Renal cortical epithelial cell (primary cell): ENCODE measurements at places on chromosomes 12 and 14. TPM values are rescaled to one million over a fixed set of nuclear protein-coding genes. Genes with fewer than 3 reads are reported as not detected.

MYF6 gene
- total RNA-seq = 0.52 TPM in 1 of 2 replicates, not detected in the other

GRCh38 chr12:131827961-131828534 lies at the start of gene MMP17:
Gene MMP17 (plus strand): TSS chr12:131828393. CDS start chr12:131828495, 102 bp downstream.
- no peak for DNase-seq

DNA sequence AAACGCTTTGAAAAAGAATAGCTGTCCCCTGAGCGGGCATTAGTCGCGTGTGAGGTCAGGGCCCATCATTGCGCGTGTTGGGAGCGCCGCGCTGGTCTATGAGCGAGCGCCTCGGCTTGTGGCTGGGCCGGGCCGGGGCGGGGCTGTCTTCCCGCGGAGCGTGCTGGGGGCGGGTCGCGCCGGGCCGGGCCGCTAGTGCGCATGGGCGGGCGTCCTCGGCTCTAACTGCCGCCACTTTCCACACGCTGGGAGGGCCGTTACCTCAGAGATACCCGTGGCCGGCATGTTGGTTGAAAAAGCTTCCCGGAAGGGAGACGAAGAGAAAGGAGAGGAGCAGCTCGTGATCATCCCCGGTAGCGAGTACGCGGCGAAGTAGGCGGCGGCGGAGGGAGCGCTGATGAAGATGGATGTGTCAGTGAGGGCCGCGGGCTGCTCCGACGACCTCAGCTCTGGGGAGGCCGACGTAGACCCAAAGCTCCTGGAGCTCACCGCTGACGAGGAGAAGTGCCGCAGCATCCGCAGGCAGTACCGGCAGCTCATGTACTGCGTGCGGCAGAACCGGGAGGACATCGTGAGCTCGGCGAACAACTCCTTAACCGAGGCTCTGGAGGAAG lies at the start of gene EID3:
TSS of gene EID3 (plus strand) at position 202 of the 614 bp plus-strand sequence. CDS start at position 398, 196 bp downstream.
- DNase-seq = no peak

- peak; percentile 31 for DNase-seq
Measured at GRCh38 chr12:62767946-62768345, 167.0 kb downstream of the PPM1H start.

GRCh38 chr12:13390381-13390861 lies 193.9 kb downstream of the EMP1 start:
- DNase-seq = peak; percentile 98

GRCh38 chr14:105351920-105352851 lies 37.6 kb downstream of the PACS2 start:
- DNase-seq = peak; percentile 88

DNA sequence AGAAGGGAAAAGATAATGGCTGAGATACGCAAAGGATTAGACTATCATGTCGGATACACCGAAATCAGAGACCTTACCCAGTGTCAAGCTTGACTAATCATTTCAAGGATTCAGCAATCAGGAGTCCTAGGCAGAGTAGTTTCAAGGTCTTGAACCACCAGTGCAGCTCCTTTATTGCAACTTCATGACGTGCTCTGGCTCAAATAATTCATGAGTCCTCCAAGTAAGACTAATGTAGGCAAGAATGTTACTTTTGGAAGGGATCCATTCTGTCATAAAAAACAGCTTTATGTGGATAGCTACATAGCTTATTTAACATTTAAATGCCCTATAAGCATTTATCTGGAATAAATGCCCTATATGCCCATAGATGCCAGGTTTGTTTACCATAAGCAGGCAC lies 123.2 kb downstream of the LMO3 start:
- no peak for DNase-seq

DNA sequence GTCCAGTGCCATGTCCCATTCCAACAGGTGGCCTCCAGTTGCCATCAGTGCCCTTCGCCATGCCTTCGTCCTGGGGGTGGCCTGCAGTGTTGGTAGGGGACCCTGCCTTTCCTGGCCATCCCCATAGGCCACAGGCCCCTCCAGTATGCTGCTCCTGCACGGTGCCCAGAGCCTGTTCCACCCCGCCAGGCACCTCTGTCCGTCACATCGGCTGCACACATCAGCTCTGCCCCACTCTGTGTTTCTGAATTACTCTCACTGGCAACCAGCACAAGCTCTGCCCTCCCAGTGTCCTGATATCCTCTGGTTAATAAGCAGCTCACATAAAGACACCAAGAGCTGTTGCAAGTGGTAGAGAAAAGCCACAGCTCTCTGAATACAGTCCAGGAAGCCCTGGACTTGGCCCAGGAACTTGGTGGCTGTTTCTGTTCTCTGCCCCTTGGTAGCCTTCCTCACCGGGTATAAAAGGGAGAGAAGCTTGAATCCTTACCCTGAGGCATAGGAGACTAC lies 31.3 kb upstream of the ATP2A2 start:
- DNase-seq = peak; percentile 96

- DNase-seq = no peak
Measured at GRCh38 chr12:120457133-120457532, 10.9 kb downstream of the GATC start.

DNA sequence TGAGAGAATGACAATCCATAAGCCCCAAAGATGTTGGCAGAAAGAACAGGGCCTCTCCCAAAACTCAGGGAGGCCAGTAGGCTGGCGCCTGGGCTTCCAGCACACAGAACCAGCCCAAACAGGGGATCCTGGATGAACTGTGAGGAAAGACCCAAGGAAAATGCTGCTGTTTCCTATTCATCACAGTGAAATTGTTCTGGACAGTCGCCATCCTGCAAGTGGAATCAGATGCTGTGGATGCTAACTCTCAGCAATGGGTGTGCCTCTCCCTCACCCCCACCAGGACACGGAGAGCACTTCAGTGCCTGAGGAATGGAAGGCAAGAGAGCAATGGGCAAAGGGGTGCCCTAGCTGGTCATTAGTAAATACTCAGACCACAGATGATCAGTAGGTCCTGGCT lies 80.8 kb downstream of the ANO2 start:
- no peak for DNase-seq

DNA sequence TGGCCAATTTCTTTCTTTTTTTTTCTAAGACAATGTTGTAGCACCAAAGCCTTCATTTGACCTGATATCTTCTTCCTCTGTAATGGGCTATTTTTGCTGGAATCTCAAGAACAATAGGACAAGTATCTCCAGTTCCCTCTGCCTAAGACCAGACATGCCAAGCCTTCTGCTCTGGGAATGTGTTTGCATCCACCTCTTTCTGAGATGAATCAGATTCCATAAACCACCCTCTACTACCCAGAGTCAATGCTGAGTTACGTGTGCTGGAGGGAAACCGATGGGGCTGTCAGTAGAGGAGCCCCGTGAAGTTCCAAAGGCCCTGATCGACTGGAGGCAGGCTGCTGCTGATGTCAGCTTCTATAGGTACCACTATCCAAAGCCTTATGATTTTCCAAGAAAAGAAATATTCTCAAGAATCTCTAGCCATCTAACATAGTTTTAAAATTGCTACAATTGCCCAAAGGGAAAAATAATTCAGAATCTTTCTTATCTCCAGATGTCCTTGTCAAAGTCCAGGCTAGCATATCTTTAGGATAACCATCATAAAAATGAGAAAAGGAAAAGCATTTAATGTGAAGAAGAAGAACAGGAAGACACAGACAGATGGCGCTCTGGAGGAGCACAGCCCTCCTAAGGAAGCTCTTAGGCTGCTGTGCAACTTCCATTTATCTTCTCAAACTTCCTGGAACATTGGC lies 101.9 kb downstream of the SLC8A3 start:
- peak; percentile 33 for DNase-seq

DNA sequence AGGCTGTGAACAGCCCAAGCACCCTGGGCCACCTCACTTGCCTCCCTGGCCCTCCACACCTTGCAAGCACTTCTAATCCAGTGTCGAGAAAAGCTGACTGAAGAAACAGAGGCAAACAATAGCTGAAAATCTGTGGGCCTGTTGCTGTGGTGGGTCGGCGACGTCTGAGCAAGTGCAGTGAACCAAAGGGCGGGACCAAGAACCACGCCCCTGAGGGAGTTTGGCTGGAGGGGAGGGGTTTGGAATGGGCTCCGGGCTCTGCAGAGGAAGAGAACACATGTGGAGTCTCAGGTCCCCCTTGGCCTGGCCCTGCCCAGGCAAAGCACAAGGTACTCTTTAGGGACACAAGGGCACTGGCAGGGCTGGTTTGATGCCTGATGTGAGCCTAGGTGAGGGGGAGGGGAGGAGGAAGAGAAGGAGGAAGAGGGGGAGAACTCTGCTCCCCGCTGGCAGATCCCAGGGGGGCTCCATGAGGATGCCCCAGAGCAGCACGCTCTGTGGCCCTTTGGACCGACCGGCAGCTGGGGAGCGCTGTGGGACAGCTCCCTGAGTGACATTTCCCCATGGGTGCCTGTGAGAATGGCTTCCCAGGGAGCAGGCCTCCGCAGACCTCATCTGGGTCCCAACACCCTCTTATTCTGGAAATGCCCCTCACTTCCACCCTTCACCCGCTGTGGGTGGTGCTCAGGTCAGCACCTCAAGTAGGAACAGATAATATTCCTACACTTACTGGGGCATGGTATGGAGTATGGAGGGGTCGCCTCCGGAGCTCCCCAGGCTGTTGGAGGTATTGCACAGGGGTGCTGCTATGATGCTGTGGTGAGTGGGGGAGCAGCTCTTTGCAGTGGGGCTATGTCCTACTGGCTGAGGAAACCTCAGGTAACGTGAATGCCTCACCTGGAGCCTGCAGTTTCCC lies 85.5 kb downstream of the CPSF2 start:
- no peak for DNase-seq
